ENCODE measurements at places on chromosomes 3 and 15.

DNA sequence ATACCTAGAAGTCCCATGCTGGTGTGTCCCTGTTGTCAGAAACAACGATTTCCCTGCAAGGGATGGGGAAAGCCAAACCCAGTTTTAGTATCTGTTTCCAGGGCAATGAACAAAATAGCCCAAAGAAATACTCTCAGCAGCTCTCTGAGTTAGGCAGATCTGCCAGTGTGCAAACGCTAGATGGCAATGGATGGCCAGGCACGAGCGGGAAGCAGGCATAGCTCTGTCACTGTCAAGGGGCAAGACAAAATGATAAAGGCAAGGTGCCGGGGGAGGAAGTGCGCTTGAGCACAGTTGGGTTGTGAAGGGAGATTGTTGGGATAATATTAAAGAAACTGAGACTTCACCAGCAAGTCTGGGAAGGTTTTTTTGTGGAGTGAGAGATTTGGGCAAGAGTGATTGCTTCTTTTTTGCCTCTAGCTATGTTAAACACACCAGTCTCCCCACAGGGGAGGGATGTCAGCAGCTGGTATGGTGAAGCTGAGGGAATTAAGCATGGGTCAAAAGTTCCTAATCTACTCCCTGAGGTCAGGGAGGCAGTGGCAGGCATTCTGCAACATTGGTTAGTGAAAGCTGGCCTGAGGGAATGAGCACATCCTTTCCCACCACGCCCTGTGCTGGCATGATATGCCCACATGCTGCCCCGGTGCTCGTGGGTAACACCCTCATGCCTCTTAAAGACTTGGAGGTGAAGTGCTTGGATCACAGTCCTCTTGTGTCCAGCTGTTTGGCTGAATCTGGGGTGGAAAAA lies 117.5 kb downstream of the PDCD6IP start:
- no peak for DNase-seq

DNA sequence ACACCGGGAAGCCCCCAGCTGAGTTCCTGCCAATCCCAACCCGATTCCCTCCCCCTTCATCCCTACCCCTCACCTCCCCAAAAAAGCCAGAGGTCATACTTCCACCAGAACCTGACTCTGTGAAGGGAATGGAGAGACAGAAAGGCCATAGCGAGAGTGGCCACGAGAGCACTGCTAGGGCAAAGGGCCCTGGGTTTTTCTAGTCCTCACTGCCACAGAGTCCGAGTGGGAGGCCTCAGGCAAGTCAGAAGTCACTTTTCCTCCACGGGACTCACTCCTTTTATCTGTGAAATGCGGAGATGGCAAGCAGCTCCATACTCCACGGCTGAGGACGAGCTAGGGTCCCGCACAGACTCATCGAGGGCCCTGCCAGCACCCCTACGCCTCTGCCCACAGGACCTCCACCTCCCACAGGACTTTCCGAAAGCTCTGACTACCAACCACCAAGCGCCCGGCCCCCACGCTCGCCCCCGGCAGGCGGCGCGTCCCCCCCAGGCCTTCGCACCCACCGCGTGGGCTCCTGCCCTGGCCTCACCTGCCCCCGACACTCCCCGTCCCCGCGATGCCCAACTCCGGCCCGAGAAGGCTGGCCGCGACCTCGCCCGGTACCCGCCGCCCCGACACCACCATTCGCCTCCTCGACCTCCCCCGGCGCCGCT lies 792 bp downstream of the ATP13A3 start:
- peak; percentile 76 for DNase-seq

- DNase-seq: no peak
These were observed 210.3 kb downstream of the ULK4 start for GRCh38 chr3:41751597-41751996.

- DNase-seq: no peak
These were observed 392.8 kb upstream of the WNT5A start for GRCh38 chr3:55879901-55880331.

GRCh38 chr3:184129012-184129411 lies 6.1 kb upstream of the EIF2B5 start:
- DNase-seq: no peak

DNA sequence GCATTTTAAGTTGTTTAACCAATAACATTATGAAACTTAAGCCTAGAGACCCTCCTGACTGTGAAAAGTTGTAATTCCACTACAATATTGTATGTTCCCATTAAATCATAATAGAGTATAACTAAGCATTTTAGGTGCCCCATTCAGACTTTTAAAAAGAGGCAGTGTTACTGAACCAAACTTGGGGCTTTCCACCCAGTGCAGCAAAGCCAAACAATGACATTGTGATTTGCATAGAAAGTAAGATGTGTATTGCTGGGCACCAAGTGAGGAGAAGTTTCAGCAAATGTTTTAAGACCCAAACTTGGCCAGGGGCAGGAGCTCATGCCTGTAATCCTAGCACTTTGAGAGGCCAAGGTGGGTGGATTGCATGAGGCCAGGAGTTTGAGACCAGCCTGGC lies 706.2 kb downstream of the GRM7 start:
- DNase-seq: no peak

- DNase-seq: no peak
These were observed 5.2 kb downstream of the PRSS50 start for GRCh38 chr3:46712191-46713049.

GRCh38 chr15:78875107-78875914 lies 2.6 kb downstream of the MORF4L1 start:
- DNase-seq: no peak

GRCh38 chr3:127784865-127785710 lies 37.2 kb downstream of the MGLL start:
- DNase-seq: no peak

DNA sequence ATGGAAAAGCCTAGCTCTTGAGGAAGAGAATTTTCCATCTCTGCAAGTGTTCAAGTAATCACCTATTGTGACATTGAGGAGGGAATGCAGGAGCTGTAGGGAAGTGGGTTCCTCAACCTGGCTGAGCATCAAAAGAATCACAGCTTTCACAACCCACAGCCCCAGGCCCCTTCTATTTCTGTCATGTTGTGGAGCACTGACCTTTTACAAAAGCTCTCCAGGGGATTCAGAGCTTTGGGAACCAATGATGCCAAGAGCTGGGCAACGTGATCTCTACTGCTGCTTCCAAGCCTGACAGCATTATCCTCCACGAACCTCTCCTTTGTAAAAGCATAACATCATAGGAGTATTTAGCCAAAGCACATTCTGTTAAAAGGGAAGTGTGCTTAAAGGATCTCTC lies 231.1 kb downstream of the ADAMTS9 start:
- no peak for DNase-seq

DNA sequence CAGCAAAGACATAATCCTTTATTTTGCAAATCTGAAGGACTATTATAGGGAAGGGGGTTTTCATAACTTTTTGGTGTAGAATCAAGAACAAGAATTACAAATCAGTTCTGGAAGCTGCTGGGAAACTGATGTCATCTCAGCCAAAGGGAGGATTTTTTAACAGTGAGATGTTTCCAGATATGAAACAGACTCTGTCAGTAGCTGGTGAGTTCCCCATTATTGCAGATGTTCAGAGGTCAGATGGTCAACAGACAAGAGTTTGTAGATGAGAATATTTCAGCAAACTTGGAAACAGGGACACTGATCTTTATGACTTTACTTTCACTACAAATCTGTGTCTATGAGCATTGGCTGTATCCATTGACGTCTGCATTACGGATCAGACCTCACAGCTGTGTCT lies 71.9 kb upstream of the LPP start:
- no peak for DNase-seq

DNA sequence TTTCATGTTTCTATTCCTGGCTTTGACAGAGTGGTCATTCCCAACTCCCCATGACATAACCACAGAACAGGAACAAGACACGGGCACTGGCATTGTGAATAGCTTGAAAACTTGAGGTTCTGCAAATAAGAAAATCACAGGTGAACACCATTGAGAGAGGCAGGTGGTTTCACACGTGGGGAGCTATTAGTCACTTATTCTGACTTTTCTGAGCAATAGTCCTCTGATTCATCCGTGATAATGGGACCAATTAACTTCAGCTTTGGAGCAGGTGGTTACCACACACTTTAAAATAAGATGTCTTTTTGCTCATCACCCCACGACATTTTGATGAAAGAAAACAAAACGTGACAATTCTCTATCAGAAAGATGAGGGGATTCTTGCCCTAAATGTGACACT lies 224.7 kb downstream of the KLF13 start:
- DNase-seq: no peak

- DNase-seq: no peak
These were observed 28.7 kb upstream of the CSPG5 start for GRCh38 chr3:47607335-47607734.

GRCh38 chr3:148329481-148330235 lies 368.0 kb upstream of the AGTR1 start:
- DNase-seq: no peak

DNA sequence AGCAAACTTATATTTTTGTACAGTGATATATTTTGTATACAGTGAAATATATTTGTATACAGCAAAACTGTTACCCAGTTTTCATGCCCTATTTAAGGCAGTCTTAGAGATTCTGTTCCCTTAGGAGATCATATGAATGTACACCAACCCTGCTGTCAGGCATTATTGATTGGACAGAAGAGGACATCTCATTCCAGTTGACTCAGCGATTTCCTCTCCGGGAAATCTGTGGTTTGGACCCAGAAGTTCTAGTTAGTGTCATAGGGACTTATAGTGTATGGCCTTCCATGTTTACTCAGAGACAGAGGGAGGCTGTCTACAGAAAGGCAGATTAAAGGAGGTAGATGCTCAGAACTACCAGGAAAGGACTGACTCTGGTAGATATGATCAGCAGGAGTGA lies 318.8 kb upstream of the KCNMB2 start:
- no peak for DNase-seq

DNA sequence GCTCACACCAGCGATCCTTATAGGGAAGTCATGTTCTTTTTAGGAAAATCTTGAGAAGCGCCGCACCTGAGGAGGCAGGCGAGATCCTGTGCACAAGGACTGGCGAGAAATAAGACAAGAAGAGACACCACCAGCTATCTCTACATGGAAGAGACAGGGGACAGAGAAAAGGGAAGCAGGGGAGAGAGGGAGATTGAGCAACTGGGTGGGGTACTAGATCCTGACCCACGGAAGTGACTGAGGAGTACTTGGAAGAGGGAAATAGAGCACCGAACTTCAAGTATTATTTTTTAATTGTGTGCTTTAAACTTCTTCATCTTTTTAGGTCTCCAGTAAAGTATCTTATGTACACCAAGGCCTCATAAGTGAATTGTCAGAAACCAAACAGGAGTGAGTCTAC lies 742.0 kb upstream of the LMCD1 start:
- no peak for DNase-seq

GRCh38 chr15:29826908-29827820 lies 4.9 kb upstream of the TJP1 start:
- DNase-seq: no peak

- no peak for DNase-seq
These were observed 61.0 kb downstream of the TLE3 start for GRCh38 chr15:70036585-70037291.

GRCh38 chr3:66706890-66707289 lies 206.1 kb upstream of the LRIG1 start:
- no peak for DNase-seq

GRCh38 chr3:13190378-13190765 lies 117.1 kb upstream of the IQSEC1 start:
- no peak for DNase-seq

DNA sequence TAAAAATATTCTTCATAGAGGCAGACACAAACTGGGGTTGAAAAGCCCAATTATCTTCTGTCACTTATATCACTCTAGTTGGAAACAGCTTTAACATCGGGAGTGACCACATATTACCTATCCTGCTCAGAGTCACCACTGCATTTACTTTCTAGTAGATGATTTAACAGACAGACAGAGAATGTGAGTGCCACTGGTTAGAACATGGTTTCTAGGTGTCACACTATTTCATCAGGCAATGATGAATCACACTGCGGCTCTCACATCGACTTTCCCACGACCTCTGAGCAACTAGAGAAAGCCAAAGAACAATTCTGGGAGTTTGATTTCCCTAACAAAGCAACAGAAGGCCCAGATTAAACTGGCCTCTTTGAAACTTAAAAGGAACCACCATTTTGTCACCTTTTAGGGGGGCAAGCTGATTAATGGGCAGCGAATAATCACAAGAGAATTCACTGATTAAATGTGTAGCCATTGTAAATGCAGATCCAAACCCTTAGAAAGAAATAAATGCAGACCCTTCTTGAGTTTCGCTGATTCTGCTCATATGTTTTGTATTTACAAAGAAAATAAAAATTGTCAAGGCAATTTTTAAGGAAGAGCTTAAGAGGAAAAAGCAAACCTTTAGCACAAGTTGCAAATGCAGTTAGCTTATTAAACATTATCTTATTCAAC lies 112.6 kb upstream of the KBTBD8 start:
- no peak for DNase-seq

DNA sequence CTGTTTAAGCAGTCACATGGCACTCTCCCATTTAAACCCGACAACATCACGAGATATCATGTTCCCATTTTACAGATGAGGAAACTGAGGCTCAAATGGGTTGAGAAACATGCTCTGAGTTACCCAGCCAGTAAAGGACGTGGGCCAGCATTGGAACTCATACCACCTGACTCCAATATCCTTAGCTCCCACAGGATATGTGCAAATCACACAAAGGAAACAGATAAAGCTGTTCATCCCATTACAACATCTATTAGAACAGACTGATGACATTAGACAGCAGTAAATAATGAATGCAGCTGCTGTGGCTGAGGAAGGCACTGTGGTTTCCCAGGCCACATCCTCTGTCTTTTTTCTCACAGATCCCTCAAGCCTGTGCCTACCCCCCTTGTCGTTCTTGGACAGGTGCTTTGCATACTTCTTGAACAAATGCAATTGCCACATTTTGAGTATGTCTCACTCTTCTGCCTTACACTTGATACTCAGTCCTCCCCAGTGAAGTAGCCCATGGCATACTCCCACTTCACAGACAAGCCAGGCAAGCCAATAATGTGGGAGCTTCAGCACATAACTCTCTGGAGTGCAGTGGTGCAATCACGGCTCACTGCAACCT lies 17.7 kb downstream of the FRMD4B start:
- peak; percentile 15 for DNase-seq

DNA sequence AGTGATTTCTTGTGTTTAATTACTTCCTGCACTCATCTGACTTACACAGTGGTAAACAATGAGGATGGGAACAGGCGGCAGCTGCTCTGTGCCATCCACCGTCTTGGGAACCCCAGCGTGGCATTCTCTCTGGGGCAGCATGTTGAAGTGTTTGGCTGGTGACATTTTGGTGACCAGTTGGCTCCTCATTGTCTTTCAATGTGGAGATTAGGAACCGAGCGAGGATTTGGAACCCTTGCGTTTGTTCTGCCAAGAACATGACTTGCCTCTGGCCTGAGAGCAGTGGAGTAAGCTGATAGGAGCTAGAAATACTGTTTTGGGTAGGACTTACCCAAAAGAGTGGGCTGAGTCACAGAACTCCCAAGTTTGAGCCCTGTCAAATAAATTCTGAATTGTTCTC lies 88.8 kb downstream of the IGF1R start:
- no peak for DNase-seq

All from activated naive CD4-positive, alpha-beta T cell treated with Interleukin-2 at 50 U/mL for 16 hours (primary cell).